ENCODE measurements at places on chromosomes 4 and X.

- no peak for DNase-seq
Measured at GRCh38 chrX:53251307-53251706, 26.3 kb upstream of the KDM5C start.

GRCh38 chrX:15087747-15088146, 182.1 kb downstream of the ASB9 start:
- no peak for DNase-seq

- DNase-seq, result no peak
Measured at GRCh38 chr4:150784305-150784704, 202.4 kb downstream of the MAB21L2 start.

GRCh38 chrX:22800360-22800759, 199.4 kb upstream of the DDX53 start:
- DNase-seq, result no peak

- DNase-seq, result no peak
Measured at GRCh38 chr4:187685247-187685646, 310.3 kb upstream of the ZFP42 start.

DNA sequence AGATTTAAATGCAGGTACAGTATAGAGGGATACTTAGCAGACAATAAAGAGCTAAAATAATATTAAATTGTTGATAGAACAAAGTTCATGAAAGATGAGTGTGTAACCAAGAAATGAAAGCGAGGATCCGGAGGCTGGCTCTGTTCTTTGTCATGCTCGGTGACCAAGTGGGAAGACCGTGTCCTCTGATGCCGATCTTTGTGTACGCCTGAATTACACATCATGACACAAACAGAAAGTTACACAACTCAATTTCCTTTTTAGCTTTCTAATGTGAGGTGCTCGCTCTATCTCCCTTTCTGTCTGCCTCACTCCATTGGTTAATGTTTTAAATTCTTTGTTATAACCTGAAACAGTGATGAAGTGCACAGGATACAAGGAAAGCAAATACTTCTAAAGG, 114.8 kb upstream of the NEIL3 start:
- no peak for DNase-seq

GRCh38 chr4:3098346-3098745, 23.9 kb downstream of the HTT start:
- DNase-seq, result no peak

DNA sequence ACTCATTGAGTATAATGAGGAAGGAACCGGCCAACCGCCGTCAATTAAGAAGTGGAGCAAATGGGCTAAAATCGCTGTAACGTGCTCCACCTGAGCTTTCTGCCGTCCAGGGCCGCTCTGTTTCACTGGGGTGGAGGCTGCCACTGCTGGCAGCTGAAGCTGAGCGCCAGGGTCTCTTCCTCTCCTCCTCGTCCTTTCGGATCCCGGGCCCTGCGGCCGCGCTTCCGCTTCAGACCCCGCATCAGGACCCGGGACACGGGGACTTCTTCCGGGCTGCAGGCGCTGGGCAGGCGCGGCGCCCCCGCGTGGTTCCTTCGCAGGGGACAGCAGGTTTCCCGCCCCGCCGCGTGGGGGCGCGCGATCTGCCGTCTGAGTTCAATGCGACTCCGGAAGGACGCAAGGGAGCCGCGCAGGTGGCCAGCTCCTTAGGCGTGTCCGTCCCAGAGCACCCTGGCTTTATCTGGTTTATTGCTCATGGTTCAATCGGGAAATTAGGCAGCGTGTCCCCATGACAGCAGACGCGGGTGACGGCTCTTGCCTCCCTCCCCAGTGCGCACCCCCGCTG, 519.8 kb downstream of the TRIML1 start:
- DNase-seq, result no peak

DNA sequence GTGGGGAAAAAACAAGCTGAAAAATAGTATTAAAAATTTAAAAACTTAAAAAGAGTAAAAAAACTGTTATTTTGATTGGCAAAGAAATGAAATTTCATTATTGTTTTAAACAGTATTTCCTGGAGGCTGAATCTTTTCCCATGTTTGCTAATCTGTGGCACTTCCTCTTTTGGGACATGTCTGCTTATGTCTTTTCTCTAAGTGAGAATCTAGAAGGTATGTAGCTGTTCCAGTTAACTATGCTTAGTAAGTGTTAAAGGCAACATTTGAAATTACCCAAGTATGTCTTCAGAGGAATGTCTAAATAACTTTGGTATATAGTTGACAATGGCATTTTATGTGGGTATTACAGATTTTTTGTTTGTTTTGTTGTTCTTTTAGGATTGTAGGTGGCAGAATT, 81.6 kb upstream of the TBC1D9 start:
- DNase-seq, result no peak

- no peak for DNase-seq
Measured at GRCh38 chr4:72319601-72320021, 249.4 kb downstream of the ADAMTS3 start.

DNA sequence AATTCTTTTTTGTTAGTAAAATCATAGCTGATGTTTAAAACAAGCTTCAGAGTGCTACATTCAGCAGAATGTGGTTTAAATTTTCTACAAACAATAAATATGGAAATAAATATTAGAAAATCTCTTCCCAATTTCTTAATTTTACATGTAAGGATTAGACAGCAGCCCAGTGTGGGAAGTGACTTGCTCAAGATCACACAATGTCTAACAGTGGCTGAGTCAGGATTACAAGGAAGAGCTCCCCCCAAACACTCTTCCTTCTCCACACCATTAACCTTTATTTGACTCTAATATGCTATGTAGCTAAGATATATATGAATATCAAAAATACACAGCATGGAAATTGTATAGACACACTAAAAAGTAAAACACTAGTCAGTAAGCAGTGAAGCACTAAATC, 59.5 kb downstream of the SLC10A7 start:
- DNase-seq, result no peak

- DNase-seq, result no peak
Measured at GRCh38 chr4:91485415-91485814, 818.4 kb upstream of the GRID2 start.

DNA sequence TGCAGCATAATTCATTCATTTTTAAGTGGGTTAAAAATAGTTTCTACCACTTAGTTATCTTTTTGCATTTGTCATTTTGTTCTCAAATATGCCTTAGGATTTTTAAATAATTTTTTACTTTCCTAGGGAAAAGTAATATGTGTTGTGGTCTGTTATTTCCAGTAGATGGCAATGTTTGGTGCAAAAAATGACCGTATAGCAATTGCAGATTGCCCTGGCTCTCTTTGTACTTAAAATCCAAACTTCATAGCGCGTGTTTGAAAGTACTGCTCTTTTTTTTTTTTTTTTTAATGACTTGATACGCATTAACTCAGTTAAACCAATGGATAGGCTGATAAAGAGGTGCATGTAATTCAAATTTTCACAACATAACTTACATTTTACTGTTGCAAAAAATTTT, 74.4 kb upstream of the RBMX start:
- DNase-seq, result peak; percentile 3

- no peak for DNase-seq
Measured at GRCh38 chr4:179325181-179325580, 1882.9 kb upstream of the AGA start.

GRCh38 chr4:119238068-119238722, 25.7 kb downstream of the USP53 start:
- DNase-seq, result no peak

DNA sequence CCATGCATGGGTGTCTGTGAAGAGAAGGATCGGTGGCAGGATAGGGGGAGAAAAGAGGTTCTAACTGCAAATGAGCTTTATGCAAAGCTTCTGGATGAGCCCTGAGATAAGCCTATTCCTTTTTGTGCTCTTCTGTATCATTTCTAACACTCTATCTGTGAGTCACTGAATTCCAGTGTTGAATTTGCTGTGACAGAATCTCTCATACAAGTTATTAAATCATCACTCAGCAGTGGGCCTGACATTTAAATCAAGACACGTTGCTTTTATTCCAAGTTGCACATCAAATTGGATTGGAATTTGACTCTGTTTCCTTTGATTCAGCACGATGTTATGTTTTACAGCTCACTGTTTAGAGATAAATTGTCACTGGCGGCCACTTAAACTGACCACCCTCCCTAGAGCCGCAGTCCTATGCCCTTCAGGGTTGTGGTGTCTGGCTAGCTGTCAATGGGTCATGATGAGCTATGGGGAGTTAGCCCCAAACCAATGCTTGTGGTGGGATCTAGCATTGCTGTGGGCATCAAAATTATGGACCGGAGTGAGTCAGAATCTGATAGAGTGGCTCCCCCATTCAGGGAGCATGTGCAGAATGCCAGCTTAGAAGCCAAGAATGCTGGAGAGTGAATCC, 42.7 kb downstream of the LHFPL1 start:
- DNase-seq, result no peak

DNA sequence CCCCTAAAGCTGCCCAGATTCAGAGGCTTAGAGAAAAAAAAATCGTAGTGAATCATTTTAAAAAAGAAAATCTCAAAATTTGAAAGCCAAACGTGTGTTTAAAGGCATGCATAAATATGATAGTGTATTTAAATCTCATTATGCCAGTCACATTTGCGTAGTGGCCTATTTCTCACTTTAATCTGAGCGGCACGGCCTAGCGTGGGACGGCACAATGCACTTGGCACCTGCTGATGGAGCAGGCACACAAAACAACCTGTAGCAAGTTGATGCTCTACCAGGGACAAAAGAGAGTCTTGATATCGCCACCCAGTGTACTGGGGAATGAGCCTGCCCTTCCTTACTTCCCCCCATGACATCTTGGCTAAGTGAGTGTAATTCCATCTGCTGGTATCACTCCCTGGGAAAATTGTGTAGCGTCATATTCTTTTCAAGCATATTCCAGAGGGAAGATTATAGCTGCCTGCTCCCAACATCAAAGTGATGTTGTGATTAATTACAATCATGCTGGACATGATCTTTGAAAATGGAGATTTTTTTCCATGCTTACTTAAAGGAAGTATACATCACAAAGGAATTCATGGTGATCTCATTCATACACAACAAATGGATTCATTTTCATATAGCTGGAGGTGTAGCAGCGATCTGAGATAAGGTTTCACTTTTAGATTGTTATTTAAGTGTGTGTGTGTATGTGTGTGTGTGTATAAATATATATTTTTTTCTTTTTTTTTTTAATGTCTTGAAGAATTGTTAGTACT, 138.8 kb downstream of the DCTD start:
- no peak for DNase-seq

DNA sequence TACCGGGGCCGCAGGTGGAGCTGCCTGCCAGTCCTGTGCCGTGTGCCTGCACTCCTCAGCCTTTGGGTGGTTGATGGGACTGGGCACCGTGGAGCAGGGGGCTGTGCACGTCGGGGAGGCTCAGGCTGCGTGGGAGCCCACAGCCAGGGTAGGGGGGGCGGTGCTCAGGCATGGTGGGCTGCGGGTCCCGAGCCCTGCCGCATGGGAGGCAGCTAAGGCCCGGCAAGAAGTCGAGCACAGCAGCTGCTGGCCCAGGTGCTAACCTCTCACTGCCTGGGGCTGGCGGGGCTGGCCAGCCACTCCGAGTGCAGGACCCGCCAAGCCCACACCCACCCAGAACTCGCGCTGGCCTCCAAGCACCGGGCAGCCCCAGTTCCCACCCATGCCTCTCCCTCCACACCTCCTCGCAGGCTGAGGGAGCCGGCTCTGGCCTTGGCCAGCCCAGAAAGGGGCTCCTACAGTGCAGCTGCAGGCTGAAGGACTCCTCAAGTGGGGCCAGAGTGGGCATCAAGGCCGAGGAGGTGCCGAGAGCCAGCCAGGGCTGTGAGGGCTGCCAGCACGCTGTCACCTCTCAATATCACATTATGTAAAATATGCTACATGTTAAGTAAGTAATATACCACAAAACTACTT, 104.1 kb downstream of the COX7B2 start:
- DNase-seq, result no peak

DNA sequence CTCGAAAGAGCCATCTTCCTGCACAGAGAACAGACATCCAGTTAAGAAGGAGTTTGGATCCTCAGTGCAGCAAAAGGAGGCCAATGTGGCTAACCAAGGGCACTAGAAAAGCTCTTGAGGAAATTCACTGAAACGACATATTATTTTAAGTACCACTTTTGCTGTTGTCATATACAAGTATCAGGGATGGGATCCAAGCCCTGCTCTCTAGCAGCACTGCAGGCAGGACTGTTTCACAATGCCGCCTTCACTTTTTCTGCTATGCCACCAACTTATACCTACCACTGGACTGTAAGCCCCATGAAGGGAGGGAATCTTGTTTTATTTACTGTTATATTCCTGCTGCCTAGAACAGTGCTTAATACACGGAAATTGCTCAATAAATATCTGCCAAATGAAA, 299.0 kb downstream of the NR3C2 start:
- DNase-seq, result no peak

GRCh38 chr4:26238778-26239679, 81.8 kb upstream of the RBPJ start:
- DNase-seq, result peak; percentile 91
